ENCODE measurements at places on chromosomes 11 and 22. TPM values are rescaled to one million over a fixed set of nuclear protein-coding genes. Genes with fewer than 3 reads are reported as not detected.

The CRYBA4 gene
- not detected for polyA plus RNA-seq

The TXNRD2 gene
- polyA plus RNA-seq = 22.9 TPM

The BARX2 gene
- polyA plus RNA-seq = 0.31 TPM

The MYRF gene
- polyA plus RNA-seq = 1.5 TPM

The GAL3ST3 gene
- 0.34 TPM for polyA plus RNA-seq

The FAM168A gene
- 24.2 TPM for polyA plus RNA-seq

The ALDH3B1 gene
- 17.0 TPM for polyA plus RNA-seq

The RPS6KB2 gene
- polyA plus RNA-seq = 30.3 TPM

The TMX2 gene
- 54.4 TPM for polyA plus RNA-seq

GRCh38 chr22:39502789-39503409 lies 809 bp downstream of the MIEF1 start:
- no peak for DNase-seq

DNA sequence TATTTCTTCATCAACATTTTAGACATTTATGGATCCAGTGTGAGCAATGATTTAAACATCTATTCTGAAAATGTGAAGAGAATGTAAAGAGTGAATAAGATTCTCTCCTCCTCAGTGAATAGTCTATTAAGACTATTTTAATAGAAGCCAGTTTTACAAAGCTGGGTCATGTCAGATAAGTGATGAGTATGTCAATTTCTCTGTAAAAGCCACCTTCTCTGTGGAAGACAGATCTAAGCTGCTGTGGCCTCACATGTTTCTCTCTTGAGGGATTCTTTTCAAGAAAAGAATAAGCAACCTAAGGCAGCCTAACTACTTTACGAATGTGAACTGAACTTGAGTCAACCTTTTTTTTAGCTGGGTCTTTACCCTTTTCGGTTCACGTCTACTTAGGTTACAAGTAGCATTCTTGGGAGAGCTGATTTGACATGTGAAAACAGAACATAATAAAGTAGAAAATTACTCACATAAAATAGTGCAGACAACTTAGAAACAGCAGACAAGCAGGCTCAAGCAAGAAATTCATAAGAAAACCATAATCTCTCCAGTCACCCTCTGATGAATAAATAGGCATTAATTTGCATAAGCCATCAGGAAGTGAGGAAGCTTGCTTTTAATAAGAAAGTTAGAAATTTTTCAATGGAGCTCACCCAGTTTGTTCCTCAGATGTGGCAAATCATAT lies 9.9 kb downstream of the CTSC start:
- no peak for DNase-seq

DNA sequence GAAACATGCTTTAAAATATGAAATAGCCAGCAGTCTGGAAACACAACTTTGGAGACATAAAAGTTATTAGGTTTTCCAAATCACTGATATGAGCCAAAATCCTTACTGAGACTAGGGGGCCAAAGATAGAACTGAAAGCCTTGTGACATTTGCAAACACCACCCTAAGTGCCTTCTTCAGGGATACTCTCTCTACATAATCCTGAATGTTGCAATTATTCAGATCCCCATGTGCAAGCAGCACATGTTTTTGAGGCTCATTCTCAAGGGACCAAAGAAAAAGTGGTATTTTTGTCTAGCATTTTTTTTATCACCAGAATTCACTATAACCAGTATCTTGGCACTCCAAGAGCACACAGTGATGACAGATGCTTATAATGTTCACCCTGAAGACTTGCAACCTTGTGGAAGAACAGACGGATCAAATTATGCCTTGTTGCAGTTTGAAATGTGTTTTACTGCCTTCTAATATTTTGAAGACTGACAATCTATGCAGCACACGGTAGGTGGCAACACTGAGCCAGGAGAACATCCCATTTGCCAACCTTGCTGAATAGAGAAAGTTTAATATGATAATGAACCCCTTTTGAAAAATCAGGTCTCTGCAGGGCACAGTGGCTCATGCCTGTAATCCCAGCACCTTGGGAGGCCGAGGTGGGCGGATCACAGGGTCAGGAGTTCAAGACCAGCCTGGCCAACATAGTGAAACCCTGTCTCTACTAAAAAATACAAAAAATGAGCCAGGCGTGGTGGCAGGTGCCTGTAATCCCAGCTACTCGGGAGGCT lies 78.5 kb downstream of the PLEKHA7 start:
- DNase-seq = no peak

DNA sequence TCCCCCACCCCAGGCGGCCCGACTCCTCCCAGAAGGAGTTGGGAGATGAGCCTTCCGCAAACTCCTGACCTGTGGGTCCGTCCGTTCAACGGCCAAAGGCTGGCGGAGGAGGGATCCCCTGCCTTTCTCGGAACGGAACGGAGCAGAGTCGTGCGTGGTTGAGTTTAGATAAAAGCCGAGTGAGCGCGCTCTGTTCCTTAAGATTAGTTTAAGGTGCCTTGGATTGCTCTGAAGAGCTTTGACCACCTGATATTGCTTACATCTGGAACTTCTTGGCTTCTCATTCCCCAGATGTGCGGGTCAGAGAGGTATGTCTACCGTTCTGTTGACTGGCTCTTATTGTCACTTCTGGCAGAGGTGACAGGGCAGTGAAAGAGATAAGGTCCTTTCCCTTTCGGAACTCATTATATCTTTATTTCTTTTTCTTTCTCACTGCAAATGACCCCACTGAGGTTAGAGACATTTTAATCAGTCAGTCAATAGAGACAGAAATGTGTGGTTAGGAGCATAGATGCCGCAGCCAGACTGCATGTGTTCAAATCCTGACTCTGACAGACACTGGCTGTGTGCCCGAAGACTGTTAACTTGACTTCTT lies at the start of gene TRIM6:
TRIM6 (plus strand) TSS at position 31 of the 595 bp plus-strand sequence; CDS start at position 292, 261 bp downstream.
- peak; percentile 46 for DNase-seq

DNA sequence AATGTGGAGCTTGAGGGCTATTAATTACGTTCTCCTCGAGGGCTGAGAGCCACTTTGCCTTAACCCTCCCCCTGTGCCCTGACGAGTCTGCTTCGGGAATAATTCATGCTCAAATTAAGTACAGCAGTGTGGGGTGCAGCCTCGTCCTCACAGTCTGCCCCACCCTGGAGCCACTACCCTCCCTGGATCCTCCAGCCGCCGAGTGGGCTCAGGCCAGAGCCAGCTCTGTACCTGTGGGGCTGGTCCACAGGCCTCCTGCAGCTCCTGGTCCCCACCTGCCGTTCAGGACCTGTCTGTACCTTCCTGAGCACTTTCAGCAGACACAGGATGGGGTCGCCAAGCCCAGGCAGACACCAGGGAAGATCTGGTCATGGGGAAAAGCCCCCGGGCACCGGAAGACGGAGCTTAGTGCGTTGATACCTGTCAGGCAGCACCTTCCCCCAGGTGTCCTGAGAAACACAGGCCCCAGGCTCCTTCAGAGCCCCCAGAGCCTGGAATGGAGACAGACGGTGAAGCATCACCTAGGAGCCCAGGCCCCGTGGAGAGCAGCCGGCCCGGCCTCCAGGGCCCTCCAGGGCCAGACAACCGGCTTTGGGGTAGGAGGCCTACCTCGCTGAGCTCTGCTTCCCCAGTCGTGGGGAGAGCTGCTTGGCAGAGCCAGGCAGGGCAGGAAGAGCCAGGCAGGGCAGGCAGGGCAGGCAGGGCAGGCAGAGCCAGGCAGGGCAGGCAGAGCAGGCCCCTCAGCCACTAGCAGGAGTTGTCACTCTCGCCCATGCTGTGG lies 9.7 kb downstream of the TSPAN32 start:
- no peak for DNase-seq

- no peak for DNase-seq
Observed at GRCh38 chr11:69367211-69367964, 73.4 kb downstream of the MYEOV start.

GRCh38 chr11:102608699-102609098 lies 16.4 kb downstream of the MMP20 start:
- DNase-seq = no peak

DNA sequence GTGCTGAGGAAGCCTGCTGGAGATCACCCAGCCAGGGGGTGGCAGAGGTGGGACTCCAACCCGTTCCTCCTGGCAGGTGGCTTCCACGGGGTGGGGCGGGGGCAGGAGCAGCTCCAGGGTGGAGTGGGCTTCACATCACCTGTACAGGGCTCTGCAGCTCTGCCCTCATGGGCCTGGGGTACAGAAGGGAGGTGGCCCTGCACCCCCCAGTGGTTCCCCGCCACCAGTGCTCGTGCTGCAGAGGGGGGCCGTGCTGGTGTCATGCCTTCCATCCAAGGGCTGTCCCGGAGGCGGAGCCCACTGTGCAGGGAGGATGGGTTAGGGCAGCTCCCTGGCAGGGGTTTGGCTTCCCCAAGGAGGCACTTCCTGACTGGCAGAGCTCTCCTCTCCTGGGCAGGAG lies 76.4 kb upstream of the SHISAL1 start:
- DNase-seq = no peak

DNA sequence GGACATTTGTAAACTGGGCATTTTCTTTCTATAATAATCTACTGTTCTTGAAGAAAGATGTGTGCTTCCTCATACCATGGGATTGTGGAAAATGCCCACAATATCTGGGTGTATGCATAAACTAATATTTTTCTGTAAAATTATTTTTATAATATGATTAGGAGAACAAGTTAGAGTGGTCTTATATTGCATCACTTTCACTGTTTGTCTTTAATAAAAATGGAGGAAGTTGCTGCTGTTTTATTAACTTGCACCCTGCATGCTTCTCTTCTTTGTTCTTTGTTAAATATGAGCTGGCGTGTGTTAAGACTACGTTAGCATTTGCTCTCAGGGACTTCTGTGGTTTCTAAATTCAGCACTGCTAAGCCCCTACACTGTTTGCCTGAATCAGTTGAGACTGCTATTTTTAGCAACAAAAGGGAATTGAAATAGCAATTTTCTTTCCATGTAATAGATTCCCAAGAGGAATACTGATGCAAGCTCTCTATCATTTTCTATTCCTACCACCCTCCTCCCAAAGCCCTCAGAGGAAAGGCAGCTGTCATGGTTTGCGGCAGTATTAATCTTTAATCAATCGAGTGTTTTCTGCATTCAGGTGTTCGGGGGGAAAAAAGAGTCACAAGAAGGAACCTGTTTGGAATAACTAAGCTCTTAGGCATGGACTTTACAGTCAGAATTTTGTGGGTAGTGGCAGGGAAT lies 56.1 kb downstream of the HSD17B12 start:
- DNase-seq = no peak

- peak; percentile 92 for DNase-seq
Observed at GRCh38 chr22:41367039-41367679, 14.6 kb upstream of the TEF start.

DNA sequence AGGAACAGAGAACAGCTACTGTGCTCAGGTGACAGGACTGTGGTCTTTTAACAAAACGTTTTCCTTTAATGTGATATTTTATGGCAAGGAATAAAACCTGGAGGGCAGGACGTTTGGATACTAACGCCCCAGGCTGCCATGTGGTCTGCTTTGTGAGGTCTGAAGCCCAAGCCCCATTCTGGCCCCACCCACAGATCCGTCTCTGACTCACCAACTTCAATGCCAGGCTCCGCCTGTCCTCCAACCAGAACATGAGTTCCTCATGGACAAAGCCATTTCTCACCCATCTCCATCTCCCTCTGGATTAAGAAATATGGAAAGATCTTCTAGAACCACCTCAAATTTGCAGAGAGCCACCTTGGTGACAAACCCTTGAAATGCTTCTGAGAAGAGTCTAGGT lies 148.8 kb downstream of the CRYBB2 start:
- DNase-seq = no peak

- DNase-seq = no peak
Observed at GRCh38 chr11:558503-558902, 2.0 kb downstream of the LMNTD2 start.

- peak; percentile 97 for DNase-seq
Observed at GRCh38 chr11:62753736-62754603, at the start of gene ZBTB3. Gene ZBTB3 (minus strand): TSS chr11:62754160. CDS start chr11:62753664, 496 bp downstream.

DNA sequence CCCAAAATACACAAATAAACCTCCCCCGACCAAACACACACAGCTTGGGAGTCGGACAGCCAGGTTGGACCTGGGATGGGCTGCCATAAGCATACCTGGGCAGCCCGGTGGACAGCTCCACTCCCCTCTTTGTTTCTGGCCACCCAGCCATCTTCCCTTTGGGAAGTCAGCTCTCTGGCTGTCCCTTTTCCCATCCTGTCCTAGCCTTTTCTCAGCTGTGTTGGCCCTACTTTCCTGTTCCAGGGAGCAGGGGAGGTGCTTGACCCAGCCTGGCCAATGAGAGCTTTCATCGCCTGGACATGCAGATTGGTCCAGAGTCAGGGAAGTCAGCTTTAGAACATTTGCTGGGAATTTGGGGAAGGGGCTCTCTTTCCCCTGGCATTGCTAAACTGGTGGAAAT lies 68.7 kb upstream of the NECTIN1 start:
- no peak for DNase-seq

DNA sequence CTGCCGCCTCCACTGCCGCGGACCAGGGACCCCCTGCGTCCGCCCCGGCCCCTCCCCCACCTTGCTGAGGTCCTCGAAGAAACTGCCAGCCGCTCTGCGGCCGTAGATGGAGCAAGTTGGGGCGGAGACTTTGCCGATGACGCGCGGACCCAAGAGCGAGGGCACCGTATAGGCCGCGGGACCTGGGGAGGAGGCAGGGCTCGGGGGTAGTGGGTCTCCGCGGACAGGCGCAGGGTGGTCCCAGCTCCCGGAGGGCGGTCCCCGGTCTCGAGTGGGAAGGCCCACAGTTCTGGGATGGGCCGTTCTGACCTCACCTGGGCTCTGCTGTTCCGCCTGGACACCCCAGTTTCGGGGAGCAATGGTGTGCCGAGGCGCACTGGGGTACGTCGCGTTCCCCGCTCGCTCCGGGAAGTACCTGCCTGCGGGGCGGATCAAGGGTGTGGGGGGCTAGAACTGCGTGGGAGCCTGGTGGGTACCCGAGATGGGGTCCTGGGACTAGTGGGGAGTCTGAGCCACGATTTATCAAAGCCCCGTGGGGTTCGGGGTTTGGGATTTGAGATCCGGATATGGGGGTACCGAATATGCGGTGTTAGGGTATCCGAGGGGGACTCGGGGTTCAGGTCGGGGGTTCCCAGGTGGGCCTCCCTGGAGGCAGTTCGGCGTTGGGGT lies 1.2 kb upstream of the TYMP start:
- peak; percentile 73 for DNase-seq

GRCh38 chr11:103625624-103625965 lies 410.8 kb upstream of the DDI1 start:
- DNase-seq = no peak

- DNase-seq = no peak
Observed at GRCh38 chr11:9615031-9615451, 41.6 kb downstream of the WEE1 start.

GRCh38 chr11:46505741-46506482 lies 87.9 kb downstream of the AMBRA1 start:
- DNase-seq = no peak

- DNase-seq = no peak
Observed at GRCh38 chr22:28398981-28399380, 280.7 kb downstream of the TTC28 start.

GRCh38 chr11:69455969-69456368 lies 25.5 kb upstream of the LINC01488 start:
- no peak for DNase-seq
